ENCODE measurements at places on chromosomes 6 and 20. TPM values are rescaled to one million over a fixed set of nuclear protein-coding genes. Genes with fewer than 3 reads are reported as not detected.

DNA sequence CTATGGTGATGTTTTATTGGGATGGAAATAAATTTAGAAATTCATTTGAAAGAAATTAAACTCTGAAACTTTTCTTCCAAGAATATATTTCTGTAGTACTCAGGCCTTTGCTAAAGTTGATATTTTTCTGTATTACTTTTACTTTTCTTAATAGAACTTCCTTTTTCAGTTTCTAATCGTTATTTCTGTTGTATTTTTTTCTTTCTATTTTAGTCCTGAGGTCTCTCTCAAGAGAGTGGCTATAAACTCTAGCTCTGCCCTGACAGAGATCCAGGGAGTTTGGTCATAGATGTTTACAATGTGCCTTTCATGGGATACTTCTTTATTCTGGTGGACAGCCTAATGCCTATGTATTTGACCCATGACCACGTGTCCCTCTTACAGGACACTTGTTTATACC, 51.0 kb downstream of the OR2B6 start:
- no peaks in the 10 kb centered on the region for H3K36me3 ChIP-seq
- H3K27ac ChIP-seq: no peak overlapping the region
- H3K27me3 ChIP-seq: peaks cover 12% of the 10 kb centered on the region
- H3K4me1 ChIP-seq: peaks cover 4% of the 10 kb centered on the region
- no peak for DNase-seq

DNA sequence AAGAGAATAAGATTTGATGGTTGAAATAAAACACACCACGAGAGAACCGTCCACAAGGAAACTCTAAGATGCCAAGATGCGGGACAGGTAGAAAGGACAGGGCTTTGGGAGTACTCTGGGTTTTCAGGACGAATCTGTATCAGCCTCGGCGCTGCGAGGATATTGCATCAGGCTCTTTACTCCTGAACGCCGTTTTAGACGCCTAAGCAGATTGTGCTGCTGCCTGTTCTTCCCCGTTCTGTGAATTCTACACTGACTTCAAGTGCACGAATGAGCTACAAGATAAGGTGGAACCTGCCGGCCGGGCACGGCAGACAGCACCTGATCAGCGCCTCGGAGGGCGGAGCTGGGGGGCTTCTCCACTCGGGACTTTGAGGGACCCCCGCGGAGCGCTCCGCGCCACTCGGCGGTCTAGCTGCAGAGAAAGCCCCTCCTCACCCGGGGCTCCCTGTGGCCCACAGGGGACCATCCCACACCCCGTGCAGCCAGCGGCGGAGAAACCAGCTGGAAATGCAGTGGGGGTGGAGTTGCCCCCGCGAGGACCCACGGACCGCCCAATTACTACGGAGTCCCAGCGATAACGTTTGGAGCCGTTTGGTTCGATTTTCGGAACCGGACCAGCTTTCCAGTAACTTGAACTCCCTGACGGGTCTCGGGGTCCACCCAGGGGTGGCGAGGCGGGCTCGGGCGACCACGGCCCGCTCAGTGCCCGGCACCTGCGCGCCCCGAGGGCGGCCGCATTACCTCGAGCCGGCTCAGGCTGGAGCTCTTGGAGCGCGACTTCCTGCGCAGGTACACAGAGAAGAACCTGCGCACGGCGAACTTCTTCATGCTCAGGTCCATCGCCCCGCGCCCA, 646 bp downstream of the RPS6KA2 start:
- H3K27me3 ChIP-seq: peaks cover 30% of the 10 kb centered on the region
- peak overlapping the region; percentile 76 for H3K4me3 ChIP-seq
- H3K4me1 ChIP-seq: peaks cover 12% of the 10 kb centered on the region
- H3K36me3 ChIP-seq: no peaks in the 10 kb centered on the region
- H3K27ac ChIP-seq: no peak overlapping the region

DNA sequence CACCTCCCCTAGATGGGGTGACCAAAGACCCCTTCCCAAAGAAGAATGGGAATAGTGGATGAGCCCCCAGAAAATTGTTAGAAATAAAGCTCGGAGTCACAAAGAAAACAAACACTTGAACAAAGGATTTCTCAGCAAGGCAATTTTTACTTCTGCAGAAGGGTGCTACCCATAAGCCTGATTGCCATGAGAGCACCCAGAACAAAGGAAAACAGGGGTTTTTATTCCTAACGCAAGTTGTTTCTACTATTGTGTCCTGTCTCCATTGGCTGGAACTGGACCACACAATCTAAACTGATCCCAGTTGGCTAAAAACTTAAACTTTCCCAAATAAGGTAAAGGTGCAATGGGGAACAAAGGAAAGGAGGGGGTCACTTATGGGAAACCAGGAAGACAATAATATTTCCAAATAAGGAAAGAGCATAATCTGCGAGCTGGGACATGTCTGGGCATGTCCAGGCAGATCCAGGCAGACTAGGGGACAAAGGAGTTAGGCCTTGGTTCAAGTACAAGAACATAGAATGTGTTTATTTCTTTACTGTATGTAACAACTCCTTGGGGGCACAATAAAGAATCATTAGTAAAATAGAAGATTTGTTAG, 20.0 kb downstream of the HLA-B start:
- H3K4me1 ChIP-seq: peaks cover 16% of the 10 kb centered on the region
- peak overlapping the region; percentile 54 for H3K27ac ChIP-seq
- no peak for DNase-seq

DNA sequence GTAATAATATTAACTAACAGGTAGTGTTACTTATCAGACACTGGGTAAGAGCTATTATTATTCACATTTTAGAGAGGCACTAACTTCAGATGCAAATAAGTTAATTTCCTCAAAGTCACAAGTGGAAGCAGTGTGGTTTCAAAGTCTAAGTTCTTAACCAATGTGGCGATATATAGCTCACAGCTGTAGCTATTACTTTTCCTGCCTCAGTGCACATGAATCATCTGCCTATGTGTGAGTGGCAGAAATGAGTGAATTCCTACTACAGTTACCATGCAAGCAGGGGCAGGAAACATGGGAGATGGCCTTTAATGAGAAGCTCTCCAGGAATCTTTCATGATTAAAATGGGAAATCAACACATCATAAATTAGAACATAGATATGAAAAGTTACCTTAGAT, 126.2 kb upstream of the EYA4 start:
- H3K4me1 ChIP-seq: no peaks in the 10 kb centered on the region
- H3K27me3 ChIP-seq: no peaks in the 10 kb centered on the region
- no peak overlapping the region for H3K27ac ChIP-seq
- H3K4me3 ChIP-seq: no peak overlapping the region

DNA sequence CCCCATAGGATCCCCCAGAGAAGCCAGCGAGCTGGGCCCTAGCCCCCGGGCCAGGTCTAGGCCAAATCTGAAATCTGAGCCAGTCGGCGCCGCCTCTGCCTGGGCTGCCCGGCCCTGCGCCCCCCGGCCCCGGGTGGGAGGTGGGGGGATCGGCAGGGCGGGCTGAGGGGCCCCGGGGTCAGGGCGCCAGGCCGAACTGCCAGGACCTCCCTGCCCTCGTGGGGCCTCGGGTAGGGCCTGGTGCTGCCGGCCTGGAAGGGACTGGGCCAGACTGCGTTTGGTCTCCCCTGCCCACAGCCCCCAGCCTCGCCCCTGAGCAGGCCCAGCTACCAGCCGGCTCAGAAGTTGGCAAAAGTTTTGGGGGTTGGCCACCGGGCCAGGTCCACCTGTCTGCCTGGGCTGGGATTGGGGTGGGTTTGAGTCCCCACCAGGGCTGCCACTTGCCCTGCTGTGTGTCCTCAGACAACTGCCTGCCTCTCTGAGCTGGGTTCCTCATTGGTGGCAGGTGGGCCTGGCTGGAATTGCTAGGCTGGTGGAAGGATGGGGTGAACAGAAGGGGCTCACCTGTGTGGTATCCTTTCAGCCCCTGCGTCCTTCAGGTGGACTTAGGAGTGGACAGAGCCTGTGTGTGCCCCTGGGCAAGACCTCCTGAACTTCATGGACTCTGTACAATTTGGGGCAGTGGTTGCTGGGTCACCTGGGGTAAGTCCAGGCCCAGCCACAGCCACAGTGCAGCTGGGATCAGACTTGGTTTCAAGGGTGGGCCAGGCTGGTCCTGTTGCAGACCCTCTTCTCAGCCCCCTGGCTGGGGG, 801 bp downstream of the SRC start:
- DNase-seq: no peak
- no peaks in the 10 kb centered on the region for H3K36me3 ChIP-seq
- H3K27ac ChIP-seq: no peak overlapping the region
- H3K4me1 ChIP-seq: peaks cover 13% of the 10 kb centered on the region
- H3K27me3 ChIP-seq: no peaks in the 10 kb centered on the region
- H3K4me3 ChIP-seq: peak overlapping the region; percentile 23

Gene CD93
- 1.9 TPM for total RNA-seq

DNA sequence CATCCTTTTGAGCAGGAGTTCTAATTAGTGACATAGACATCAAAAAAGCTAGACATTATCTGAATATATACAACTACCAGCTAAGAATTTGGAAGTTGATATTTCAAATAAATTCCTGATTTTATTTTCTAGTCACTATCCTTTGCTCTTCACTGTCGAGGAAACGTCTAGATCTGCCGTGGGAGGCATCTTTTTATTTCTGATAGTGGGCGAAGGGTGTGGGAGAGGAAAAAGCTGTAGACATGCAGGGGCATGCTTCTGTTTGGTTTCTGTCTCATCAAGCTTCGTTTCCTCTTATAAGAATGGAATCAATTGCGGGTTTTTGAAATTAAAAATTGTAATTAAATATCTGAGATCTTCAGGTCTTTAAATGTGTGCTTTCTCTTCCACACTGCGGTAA, 16.2 kb upstream of the C6orf118 start:
- no peaks in the 10 kb centered on the region for H3K4me1 ChIP-seq
- no peak for DNase-seq
- H3K27ac ChIP-seq: no peak overlapping the region
- no peak overlapping the region for H3K4me3 ChIP-seq
- no peaks in the 10 kb centered on the region for H3K27me3 ChIP-seq

Data from activated CD4-positive, alpha-beta memory T cell treated with anti-CD3 and anti-CD28 coated beads for 36 hours (primary cell).